Left lung (tissue), 14 donors: ENCODE measurements at places on chromosomes 2 and 18. TPM values are rescaled to one million over a fixed set of nuclear protein-coding genes. Genes with fewer than 3 reads are reported as not detected.

Gene CASP10
- 14.6 TPM for polyA plus RNA-seq

Gene LOXHD1
- 1.00 TPM for polyA plus RNA-seq

Gene GPBAR1
- 0.88 TPM for polyA plus RNA-seq

DNA sequence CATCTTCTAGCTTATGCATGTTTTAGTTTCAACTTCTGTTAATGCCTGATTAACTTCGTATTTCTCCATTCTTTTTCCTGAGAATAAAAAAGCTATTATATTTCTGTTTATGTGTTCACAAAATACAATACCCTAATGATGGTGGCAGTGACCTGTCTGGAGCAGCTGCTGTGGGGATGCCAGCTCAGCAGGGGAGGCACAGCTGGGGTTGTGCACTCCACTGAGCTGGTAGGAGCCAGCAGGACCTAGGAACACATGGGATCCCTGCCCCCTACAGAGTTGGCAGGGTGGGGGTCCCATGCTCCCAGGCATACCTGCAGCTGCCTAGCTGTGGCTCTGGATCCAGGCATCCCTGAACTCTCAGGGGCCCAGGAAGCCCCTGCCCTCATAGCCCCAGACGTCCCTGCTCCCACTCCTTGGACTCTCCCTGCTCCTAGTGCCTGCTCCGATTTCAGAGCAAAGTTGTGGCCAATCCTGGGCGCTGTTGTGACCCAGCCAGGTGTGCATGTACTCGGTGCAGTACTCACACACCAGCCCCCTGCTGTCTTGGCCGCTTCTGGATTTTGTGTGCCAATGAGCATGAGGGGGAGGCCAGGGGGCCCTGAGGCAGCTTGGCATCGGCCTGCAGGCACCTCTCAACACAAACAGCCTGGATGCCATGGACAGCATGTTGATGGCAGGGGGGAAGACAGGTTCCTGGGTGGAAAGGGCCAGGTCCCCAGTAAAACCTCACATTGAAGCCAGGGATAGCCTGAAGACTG, 546.0 kb downstream of the ZNF804A start:
- no peak for DNase-seq

DNA sequence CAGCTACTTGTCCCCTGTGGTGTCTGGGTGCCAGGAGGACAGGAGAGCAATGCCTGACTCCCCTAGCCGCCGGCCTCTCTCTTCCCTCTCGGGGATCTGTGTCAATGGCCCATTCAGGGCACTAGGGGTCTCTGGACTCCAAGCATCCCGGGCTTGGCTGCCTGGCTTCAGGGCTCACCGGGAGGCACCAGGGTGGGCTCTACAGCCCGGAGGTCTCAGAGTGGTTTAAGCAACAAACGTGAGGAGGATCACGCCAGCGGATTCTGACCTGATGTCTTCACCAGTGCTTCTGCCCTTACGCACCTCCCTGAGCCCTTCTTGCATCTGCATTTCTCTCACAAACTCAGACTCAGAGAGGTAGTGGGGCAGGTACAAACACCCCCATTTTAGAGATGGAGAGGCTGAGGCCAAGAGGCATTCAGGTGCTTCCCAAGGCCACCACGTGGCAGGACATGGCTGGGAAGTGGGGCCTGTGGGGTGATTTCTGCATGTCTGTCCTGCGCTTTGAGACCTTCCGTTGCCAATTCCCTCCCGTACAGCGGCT, 243.0 kb downstream of the CELF4 start:
- DNase-seq, result no peak

GRCh38 chr2:30266051-30266621, 34.8 kb downstream of the LBH start:
- no peak for DNase-seq

DNA sequence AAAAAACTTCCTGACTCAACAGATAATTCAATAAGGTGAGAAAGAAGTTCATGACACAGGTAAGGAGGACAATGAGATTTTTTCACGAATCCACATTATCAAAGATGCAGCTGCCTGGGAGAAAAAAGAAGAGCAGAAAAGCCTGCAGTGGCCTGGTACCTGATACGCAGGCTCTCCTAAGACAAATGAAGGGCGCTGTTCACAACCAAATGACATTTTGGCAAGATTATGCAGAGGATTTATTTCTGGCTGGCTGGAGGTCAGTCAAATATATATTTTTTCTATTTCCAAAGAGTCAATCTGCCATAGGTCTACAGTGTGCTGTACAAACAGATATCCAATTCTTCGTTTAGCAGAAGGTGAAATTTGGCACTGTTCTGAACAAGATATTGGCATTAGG, 257.3 kb downstream of the STK39 start:
- no peak for DNase-seq

- DNase-seq, result peak; percentile 70
Measured at GRCh38 chr2:237744613-237745249, 53.8 kb upstream of the RBM44 start.
